Naive thymus-derived CD8-positive, alpha-beta T cell (primary cell): ENCODE measurements at places on chromosomes 16 and 17. TPM values are rescaled to one million over a fixed set of nuclear protein-coding genes. Genes with fewer than 3 reads are reported as not detected.

KCNG4 gene
- not detected for total RNA-seq

CTF1 gene
- 1.0 TPM for total RNA-seq

DNA sequence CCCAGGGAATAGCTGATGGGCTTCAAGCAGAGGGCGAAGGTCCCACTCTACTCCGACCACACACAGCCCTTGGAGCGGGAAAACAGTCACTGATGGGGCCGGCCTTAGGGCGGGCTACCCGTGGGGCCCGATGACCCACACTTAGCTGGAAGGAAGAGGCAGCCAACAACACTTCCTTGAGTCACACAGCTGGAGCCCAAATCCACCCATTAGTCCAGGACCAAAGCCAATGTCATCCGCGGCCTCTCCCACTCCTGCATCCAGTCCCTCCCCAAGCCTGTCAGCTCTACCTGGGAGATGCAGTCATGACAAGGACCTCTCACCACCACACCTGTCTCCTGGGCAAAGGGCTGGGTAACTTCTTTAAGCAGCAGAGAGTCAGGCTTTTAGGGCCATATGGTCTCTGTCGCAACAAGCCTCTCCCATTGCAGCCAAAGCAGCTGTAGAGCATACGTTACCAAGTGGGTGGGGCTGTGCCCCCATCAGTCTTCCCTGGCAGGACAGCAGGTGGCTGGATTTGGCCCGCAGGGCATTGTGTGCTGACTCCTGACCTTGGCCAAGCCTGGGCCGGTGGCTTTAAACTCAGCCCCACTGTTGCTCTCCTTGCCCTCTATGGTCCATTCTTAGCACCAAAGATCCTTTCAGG, 110.7 kb downstream of the SOCS1 start:
- DNase-seq = no peak

- DNase-seq = no peak
Measured at GRCh38 chr16:22813223-22813947, 577 bp upstream of the HS3ST2 start.
